ENCODE measurements at places on chromosomes 2 and 18.

GRCh38 chr2:196183528-196184231, 12.3 kb upstream of the STK17B start:
- DNase-seq: no peak

GRCh38 chr2:61855318-61855613, 1.4 kb upstream of the FAM161A start:
- no peak for DNase-seq

GRCh38 chr2:15937882-15938802, 2.2 kb upstream of the MYCN start:
- no peak for DNase-seq

DNA sequence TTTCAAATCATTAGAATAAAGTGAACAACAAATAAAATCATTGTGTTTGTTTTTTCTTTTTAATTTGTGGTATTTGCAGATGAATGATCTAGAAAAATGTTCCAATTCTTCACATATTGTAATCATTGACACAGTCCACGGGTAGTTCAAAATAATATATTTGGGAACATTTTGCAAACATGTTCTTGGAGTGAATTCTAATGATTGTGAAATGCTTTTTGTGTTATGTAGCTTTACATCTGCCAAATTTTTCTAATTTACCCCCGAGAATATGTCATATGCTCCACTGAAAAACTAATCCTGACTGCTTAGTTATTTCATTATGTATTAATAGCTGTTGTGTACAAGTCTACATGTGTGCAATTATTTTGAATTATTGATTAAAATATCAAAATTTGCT, 1468.4 kb upstream of the NXPH2 start:
- no peak for DNase-seq

- no peak for DNase-seq
Measured at GRCh38 chr2:220393711-220394110, 766.3 kb downstream of the SLC4A3 start.

DNA sequence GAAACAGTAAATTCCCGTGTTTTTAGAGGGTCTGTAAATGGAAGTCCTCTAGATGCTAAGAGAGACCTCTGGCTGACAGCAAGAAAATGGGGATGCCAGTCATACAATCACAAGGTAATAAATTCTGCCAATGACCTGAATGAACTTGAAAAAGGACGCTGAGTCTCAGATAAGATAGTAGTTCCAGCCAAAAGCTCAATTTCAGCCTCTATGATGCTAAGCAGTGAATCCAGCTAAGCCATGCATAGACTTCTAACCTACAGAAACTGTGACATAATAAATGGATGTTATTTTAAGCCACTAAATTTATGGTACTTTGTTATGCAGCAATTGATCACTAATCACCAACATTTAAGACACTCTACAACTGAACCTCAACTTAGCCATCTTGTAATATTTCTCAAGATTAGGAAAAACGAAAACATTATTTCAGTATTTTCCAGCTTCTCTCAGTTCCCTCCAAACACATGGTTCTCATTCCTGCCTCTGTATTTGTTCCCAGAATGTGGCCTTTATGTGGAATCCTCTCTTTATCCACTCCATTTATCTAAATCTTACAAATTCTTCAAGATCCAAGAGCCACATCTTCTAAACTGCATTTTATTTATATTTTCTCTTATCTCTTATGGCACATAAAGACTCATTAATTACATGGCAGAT, 331.1 kb downstream of the GULP1 start:
- no peak for DNase-seq

- no peak for DNase-seq
Measured at GRCh38 chr2:112949456-112949855, 28.4 kb upstream of the IL36G start.

- DNase-seq: no peak
Measured at GRCh38 chr2:134123332-134123731, 130.5 kb upstream of the MGAT5 start.

- no peak for DNase-seq
Measured at GRCh38 chr2:114001937-114002336, 112.0 kb downstream of the ACTR3 start.

DNA sequence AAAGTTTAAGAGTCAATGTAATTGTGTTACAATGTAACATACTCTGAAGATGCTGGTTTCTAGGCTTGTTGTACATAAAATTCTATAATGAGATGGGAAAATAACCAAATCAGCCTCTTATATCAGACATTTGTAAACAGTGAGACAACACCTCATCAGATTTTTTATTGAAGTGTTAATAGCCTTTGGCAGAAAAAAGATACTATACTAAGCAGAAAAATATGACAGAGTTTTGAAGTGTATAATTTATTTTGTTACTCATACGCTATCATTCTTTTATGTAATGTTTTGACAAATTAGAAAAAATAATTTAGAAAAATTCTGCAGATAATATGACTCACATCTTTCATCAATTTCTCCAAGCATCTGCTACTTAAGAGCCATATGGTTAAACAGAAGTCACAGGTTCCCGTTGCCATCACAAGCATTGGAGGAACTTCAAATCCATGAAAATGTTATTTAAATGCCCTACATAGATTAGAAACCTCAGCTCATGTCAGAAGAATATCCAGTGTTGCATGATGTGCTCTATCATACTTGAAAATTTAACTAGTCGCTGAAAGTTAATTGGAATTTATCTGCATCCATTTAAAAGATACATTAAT, 535.4 kb downstream of the LRP1B start:
- no peak for DNase-seq

Measured in activated CD8-positive, alpha-beta memory T cell treated with anti-CD3 and anti-CD28 coated beads for 1 hour (primary cell).